Right ventricle myocardium inferior (tissue), 1 donor: ENCODE measurements at places on chromosomes 6 and 20. TPM values are rescaled to one million over a fixed set of nuclear protein-coding genes. Genes with fewer than 3 reads are reported as not detected.

- peak; percentile 50 for DNase-seq
These were observed at the start of gene NTSR1 for GRCh38 chr20:62708591-62709536. NTSR1 (plus strand) TSS chr20:62708836; CDS start chr20:62709208, 372 bp downstream.

- DNase-seq: no peak
These were observed 89.6 kb downstream of the RIPOR3 start for GRCh38 chr20:50601511-50602431.

GRCh38 chr20:32040142-32040953 is 11.7 kb upstream of the HCK start:
- DNase-seq: peak; percentile 89

GRCh38 chr6:160069050-160069454 is 52.6 kb upstream of the SLC22A1 start:
- no peak for DNase-seq

DNA sequence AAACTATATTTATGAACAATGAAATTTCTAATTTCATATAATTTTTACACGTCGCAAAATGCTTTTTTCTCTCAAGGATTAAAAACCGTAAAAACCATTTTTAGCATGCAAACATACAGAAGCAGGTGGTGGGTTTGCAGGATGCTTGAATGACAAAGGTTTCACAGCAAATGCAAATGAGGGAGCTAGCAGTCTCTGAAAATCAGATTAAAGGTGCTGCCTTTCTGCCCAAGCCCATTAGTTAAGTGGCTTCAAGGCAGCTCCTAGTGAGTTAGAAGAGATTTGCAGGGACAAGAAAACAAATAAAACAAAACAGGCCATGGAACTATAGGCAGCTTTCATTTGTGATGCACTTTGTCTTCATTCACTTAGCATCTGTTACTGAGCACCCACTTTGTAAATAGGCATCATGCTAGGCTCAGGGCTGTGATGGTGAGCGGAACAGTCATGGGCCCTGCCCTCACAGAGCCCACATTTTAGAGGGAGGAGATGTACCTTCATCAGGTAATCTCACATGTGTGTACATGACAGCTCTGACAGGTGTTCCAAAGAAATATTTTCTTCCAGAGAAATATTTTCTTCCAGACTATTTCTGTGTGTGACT is 29.5 kb downstream of the NAPB start:
- no peak for DNase-seq

DNA sequence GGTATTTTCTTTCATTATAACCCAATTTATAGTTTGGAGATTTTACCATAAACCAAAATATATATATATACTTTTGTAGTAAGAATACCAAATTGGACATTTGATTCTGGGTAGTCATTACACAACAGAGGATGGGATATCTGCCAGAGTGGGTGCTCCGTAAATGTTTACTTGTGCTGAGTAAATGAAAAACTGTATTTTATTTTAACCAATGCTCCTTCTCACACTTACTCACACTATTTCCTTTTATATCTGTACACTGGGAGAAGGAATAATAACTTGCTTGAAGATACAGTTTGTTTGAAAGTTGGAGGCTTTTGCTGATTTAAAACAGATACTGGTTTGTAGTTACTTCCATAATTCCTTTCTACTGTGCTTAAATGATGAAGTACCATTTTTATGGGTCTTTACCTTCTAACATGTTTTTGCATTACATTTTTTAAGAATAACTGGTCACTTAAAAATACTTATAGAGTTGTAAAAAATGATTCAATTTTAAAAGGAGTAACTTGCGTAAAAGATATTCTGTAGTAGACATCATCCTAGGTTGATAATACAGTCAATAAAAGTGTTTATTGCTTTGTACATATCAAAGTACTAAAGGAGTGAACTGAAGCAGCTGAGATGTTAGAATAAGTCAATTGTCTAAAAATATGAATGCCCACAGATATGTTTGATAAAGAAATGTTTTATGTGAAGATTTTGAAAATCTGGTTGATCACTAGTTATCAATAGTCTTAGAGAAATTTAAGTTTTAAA is 411.7 kb downstream of the UTRN start:
- DNase-seq: no peak

DNA sequence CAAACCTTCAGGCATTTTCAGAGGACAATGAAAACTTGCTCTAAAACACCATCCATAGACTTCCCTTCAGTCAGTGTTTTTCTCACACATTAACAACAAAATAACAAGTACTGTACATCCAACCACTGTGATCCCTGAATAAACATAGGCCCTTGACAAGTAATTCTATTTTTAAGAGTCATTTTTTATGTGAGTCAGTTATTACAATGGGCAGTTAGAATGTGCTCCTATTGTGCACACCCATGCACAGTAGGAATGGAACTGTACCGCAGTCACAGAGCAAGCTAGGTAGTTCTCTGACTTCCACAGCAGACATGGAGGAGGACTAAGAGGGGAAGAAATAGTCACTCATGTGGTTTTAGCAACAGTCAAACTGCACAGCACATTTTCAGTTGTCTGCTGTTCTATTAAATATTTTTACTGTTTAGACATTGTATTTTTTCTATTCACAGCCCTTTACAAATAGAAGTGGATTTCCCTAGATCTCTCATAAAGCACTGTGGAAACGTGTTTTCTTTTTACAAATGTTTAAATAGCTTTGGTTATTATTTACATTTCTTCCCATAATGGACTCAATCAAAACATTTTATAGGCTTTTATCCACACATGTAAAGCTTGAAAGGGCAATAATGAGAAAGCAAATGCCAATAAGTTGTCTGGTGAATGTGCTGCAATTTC is 100.4 kb downstream of the JAG1 start:
- no peak for DNase-seq

GRCh38 chr6:108946695-108947094 is 98.5 kb downstream of the ARMC2 start:
- no peak for DNase-seq

Gene ULBP1
- total RNA-seq: 0.30 TPM

DNA sequence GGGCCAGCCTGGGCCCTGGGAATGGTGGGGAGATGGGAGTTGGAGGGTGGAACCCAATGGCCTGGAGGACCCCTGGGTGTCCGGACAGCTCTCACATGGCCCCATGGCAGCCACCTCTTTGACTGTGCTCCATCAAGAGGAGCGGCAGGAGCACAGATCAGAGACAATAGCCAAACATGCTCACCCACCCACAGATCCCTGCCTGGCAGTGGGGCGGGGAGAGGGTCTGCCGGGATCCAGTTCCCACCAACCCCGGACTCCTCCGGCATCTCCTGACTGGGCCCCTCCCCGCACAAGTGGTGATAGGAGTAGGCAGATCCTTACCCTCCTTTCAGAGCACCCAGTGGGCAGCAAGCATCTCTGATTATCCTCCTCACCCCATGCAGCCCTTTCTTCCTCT is 31.9 kb upstream of the MRPS18A start:
- no peak for DNase-seq

- no peak for DNase-seq
These were observed 392.0 kb downstream of the SYNE1 start for GRCh38 chr6:152244998-152245630.

DNA sequence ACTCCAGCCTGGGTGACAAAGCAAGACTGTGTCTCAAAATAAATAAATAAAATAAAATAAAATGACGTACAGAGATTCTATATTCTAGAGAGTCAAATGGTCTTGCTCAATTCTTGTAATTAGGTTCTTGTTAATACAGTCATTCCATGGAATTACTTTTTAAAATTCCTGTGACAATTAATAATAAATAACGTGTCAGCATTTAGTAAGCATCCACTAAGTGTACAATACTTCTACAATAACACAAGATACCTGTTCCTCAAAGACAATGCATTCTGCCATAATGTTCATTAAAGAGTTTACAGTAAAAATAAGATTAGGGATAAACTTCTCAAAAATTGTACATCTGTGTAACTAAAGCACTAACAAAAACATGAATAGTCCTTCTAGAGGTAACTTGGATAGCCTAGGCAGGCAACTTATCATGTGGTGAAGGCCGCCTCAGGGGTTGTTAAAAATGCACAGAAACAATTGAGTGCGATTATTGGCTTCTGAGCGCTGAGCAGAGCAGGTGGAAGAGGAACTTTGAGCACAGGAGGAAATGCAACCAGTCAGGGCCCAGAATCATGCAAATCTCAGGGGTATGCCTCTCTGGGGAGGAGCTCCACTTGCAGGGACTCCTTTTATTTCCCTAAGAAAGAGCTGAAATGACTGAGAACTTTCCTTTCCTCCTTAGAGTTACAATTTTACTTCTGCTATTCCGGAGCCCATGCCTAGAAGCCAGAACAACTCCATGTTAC is 37.1 kb downstream of the QRSL1 start:
- no peak for DNase-seq
